ENCODE measurements at places on chromosomes 12 and 14.

DNA sequence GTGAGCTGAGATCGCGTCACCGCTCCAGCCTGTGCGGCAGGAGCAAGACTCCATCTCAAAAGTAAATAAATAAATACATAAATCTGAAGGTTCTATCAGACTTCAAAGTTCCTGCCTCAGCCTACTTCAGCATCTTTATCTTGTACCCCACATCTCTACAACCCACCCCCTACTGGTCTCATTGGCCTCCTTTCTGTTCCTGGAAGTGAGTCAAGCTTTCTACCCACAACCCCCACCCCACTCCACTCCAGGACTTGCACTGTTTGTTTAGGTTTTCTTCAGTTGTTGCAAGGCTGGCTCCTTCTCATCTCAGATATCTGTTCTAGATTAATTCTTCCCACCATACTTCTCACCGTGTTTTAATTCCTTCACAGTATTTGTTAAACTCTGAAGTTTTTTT lies 714 bp upstream of the PSMC6 start:
- DNase-seq, result no peak

DNA sequence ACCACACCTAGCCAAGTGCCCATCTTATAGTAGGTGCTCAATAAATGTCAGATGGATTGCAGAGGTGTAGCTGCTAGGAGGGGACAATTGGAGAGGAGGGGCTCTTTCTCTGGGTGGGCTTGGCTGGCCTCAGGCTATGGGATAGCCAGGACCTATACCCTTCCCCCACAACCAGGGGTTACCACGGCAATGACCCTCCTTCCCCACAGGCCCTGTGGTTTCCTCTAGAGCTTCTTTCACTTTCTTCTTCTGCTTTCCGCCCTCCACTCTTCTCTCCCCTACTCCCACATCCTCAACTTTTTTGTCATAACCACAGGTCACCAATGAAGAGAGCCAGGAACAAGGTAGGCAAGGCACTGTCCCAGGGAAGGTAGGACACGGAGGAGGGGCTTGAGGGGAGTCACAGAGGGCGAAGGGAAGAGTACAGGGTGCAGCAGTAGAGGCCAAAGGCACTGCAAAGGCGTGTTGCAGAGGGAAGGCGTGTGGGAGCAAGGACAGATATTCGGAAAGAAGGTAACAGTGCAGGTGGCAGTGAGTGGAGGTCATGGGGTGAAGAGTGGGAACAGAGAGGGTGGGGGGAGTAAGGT lies 1.9 kb upstream of the ITGB7 start:
- no peak for DNase-seq

GRCh38 chr14:92441751-92442504 lies 71.7 kb upstream of the RIN3 start:
- no peak for DNase-seq

DNA sequence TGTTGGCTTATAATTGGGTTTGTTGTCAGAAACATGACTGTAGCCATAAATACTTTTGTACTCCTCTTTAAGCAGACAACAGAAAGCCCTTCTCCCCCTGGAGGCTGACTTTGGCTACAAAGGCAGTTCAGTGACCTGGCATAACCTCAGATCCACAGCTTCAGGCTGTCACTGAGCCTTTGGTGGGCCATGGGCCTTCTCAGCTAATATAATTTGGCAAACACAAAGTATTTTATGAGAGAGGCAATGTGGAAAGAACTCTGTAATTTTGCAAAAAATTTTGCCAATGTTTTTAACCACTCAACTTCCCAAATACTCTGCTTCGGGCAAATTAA lies 15.5 kb upstream of the MGP start:
- no peak for DNase-seq

DNA sequence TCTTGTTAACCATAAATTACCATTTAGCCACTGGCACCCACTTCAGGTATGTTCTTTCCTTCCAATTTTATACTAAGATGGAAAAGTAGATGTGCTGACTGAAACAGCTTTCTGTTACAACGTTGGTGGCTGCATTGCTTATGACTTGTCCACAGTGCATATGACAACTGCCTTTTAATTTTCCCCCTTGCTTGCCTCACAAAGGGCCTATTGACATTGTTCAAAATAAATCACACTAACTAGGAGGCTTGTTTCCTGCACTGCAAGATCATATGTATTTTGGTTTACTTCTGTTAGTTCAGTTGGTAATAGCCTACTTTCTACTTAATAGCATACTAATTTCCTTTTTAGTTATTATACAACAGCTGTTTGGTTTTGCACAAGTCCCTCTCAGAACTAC lies 55.4 kb downstream of the SCAF11 start:
- DNase-seq, result no peak

DNA sequence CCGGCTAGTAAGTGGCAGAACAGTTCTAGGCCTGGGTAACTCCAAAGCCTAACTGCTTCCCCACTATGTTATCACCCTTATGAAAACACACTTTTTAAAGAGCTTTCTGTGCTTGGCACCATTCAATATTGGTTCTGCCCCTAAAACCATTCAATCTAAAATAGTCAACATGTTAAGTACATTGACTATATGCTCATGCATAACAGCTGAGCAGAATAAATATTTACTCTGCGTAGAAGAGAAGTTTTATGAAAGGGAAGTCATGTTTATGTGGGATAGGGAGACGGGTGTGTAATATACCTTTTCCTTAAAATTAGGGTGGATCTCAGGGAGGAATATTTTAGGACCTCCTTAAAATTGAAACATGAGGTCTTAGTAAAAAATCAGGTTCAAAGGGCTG lies 80.5 kb downstream of the SAMD4A start:
- no peak for DNase-seq

GRCh38 chr12:116319898-116320621 lies 42.6 kb upstream of the MED13L start:
- peak; percentile 19 for DNase-seq

- no peak for DNase-seq
Observed at GRCh38 chr12:46650688-46651087, 175.1 kb downstream of the SLC38A4 start.

DNA sequence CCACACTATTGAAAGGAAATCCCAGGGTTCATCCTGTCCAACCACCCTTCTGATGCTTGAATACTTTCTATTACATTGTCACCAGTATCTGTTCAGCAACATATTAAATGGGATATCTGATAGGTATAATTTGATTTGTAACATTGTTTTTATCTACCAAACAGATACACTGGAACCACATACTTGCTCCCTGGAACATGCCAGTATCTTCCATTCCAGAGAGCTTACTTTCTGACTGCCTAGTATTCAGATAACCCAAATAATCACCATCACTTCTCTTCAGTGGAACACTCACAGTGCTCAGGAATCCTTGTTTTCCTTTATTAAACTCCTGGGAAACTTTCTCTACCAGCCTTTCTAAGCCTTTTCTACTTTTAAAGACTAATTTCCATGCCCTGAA lies 19.3 kb downstream of the LRP6 start:
- no peak for DNase-seq

GRCh38 chr14:91127401-91127801 lies 13.5 kb downstream of the DGLUCY start:
- DNase-seq, result peak; percentile 28

GRCh38 chr12:31331242-31331641 lies 5.3 kb upstream of the SINHCAF start:
- DNase-seq, result no peak

DNA sequence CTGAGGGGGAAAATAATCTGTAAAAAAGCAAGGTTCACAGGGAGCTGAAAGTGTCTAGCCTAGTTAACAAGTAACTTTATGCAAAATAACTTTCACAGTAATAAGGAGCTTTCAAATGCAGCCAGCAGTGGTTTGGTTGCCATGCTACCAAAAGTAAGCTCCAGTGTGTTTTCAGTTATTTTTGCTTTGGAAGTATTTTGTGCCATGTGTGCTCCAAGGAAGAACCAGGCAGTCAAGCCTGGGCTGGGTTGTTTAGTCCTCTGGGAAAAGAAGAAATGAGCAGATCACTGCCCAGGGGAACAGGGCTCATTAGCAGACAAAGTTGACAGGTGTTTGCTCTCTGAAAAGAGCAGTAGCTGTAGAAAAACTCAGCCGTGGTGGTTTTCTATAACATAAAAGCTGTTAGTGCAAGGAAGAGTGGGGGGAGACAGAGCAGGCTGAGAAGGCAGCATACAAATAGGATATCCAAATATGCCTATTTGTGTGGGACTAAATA lies 92.8 kb upstream of the TMTC2 start:
- DNase-seq, result no peak

GRCh38 chr12:104456950-104457745 lies 400 bp downstream of the CHST11 start:
- DNase-seq, result peak; percentile 79

- no peak for DNase-seq
Observed at GRCh38 chr12:34607520-34608195, 585.4 kb downstream of the ALG10 start.

GRCh38 chr14:100399052-100399849 lies 76.1 kb downstream of the SLC25A47 start:
- DNase-seq, result no peak

- no peak for DNase-seq
Observed at GRCh38 chr14:74563586-74564159, 48.4 kb downstream of the LTBP2 start.

- DNase-seq, result peak; percentile 26
Observed at GRCh38 chr12:132152411-132152821, 8.2 kb downstream of the NOC4L start.

- peak; percentile 47 for DNase-seq
Observed at GRCh38 chr12:104566244-104566993, 109.7 kb downstream of the CHST11 start.

- no peak for DNase-seq
Observed at GRCh38 chr12:42590330-42590934, 886 bp upstream of the PRICKLE1 start.

- DNase-seq, result no peak
Observed at GRCh38 chr14:24971255-24971654, 78.7 kb downstream of the STXBP6 start.

DNA sequence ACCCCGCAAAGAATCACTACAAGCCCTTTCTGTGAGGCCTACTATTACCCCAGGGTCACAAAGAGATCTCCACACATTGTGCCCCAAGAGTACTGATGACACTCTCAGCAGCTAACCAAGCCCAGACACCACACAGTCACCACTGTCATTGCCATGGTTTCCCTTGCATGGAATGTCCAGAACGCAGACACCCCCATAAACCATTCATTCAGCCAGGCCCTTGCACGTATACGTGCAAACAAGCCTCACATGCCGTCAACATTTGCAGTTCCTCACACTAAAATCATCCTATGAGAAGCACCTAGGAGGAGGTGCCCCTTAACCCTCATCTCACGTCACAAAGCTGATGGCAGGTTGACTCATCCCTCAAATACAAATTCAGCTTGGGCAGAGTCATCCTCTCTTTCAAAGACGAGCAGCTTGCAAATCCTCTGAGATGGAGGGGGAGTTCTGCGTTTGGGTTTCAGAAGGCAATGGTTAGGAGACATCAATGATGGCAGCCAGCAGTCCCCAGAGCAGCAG lies 17.1 kb upstream of the KRT77 start:
- DNase-seq, result no peak

DNA sequence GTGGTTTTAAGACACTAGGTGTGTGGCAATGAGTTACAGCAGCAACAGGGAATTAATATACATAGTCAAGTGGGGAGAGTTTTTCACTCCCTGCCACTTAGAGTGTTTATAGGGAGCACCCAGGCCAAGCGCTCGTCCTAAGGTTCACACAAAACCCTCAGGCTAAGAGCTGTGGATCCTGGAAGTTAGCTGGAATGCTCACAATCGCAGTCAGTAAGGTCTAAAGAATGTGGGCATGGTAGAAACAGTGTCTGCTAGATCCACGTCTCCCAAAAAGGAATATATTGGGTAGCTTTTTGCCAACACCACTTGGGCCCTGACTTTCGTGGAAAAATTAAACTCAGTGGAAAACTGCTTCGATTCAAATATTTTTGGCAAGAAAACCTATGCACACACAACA lies 36.6 kb downstream of the STAB2 start:
- DNase-seq, result no peak

GRCh38 chr14:64799555-64799954 lies 80.2 kb downstream of the SPTB start:
- DNase-seq, result no peak

DNA sequence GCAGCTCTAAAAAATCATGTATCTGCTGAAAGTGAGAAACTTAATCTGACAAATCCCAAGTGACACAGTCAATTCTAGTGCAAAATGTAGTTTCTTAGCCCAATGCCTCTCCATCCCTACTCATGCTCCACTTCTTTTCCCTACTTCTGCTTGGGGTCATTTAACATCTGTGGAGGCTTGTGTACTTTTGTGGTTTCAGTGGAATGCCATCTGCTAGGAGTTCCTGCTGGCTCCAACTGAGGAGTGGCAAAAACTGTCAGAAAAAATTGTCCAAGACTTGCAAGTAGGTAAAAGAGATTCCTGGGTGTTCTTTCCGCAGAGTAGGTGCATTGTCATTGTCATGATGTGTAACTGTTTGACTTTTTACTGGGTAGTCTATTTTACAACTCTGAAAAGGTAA lies 12.5 kb upstream of the AVPR1A start:
- no peak for DNase-seq

GRCh38 chr12:64747695-64748094 lies 11.5 kb downstream of the GNS start:
- no peak for DNase-seq

- no peak for DNase-seq
Observed at GRCh38 chr12:120064054-120064940, 52.3 kb downstream of the RAB35 start.

DNA sequence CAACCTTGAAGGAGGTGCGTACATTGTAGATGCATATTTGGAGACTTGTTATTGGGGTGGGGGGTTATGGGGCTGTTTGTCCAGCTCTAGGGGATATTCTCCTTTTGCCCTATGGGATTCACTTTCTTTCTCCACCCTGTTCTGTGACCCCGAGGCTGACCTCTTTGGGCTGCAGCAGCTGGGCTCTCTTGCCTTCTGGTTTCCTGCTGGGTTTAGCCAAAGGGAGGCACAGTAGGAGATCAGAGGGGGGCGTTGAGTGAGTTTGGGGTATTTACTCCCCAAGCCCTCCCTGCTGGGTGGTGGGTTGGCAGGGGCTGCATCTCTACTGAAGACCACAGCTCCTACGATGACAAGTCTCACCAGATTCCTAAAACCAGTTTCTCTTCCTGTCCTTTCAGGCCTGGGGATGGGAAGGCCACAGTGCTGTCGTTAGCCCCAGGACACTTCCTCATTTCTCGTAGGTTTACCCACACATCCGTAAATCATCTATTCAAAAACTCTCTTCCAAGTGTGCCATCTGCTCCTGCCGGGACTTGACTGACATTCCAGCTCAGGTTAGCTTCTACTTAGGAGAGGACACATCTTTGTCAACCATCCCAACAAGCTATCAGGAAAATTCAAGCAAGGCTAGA lies 127.1 kb downstream of the TMEM30B start:
- DNase-seq, result no peak

DNA sequence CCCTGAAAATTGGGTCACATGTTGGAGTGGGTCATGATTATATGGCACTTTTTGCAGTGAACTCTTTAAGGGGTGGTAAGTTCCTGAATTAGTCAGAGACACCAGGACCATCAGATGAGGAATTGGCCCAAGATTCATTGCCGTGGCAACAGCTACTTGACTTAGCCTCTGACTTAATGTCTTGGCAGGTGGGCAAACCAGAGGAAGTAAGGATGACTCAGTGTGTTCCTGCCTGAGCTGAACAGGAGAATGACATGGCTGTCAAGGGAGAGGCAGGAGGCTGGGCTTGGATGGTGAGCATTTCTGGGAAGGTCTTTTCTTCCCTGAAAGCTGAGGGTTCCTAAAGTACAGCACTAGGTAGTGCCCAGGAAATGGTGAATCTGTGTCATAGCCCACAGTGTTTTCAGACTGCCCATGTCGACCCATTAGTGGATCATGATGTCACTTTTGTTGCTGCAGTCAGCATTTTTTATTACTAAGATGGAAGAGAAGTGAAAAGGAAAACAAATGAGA lies 170.1 kb upstream of the PWP1 start:
- DNase-seq, result no peak

GRCh38 chr14:70735043-70735442 lies 74.3 kb downstream of the MAP3K9 start:
- DNase-seq, result no peak

Data from head of caudate nucleus (tissue), 42 donors.